ENCODE measurements at places on chromosomes 3 and 15. TPM values are rescaled to one million over a fixed set of nuclear protein-coding genes. Genes with fewer than 3 reads are reported as not detected.
A peak's percentile ranks its signal among the peaks of the same experiment; 100 is the strongest.

- DNase-seq: no peak
Measured at GRCh38 chr15:52857937-52858781, 68.0 kb upstream of the ONECUT1 start.

- no peak for DNase-seq
Measured at GRCh38 chr3:119220970-119221667, 19.6 kb downstream of the B4GALT4 start.

DNA sequence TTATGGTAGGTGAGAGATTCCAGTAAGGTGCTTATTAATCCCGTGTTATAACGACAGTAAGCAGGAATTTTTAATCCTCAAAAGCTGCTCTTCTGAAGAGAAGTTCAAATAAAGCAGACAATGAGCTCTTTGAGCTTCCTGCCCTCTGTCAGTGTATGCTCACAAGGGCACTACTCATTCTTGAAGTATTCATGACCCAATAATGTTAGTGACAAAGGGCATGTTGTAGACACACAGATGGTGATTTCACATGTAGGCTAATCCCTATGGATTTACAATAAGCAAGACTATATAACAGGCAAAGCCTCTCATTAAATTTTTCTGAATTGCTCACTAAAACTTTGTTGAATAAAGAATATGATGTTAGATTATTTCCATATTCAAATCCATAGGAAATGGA lies 578.6 kb downstream of the RSL24D1 start:
- DNase-seq: no peak

- DNase-seq: no peak
Measured at GRCh38 chr3:30657914-30658313, 51.5 kb downstream of the TGFBR2 start.

- DNase-seq: no peak
Measured at GRCh38 chr3:194057570-194058188, 78.3 kb upstream of the HES1 start.

GRCh38 chr15:90294159-90294558 lies 28.7 kb downstream of the NGRN start:
- DNase-seq: peak; percentile 55

DNA sequence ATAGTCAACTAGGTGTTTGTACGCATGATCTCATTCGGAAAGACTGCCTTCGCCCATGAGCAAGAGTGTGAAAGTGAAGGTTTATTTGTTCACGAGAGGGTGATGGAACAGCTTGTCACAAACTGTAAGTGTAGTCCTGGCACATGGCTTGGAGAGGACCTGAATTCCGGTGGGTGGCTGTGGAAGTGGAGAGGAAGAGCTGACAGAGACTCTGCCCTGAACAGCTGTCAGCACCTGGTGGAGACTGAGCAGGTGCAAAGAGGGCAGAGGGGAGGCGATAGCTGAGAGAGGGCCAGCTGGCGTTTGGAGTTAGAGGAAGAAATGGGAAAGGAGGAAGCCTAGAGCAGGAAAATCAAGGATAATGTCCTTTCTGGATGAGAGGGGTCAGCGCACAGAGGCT lies 155.7 kb downstream of the EEFSEC start:
- DNase-seq: peak; percentile 39

DNA sequence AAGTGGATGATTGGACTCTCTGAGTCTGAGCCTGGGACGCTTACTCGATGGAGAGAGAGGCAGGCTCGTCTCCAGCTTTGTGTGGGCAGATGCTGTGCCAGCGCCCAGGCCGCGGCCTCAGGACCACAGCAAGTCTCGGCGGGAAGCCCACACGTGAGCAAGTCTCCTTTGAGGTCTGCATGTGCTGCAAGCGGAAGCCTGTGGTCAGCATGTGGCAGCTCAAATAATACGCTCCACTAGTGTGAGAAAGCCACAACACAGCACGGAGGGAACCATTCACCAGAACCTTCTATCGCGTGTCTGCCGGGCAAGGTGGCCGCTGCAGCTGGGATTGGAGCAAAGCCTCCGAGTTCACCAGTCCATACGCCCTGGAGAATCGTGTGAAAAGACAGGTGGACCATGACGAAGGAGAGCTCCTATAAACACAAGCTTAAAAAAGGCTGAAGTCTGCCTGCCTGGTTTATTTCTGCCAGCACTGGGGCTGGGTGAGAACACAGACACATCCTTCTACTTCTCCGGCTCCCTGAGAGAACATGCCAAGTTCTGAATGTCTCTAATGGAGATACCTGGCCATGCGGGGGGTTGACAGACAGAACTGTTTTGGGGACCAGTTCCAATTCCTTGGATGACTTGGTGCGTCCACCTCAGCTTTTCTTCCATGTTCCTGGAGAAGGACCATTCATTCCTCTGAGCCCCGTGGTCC lies 82.0 kb upstream of the LRIG1 start:
- peak; percentile 10 for DNase-seq

GRCh38 chr3:161475905-161476304 lies 20.7 kb upstream of the OTOL1 start:
- DNase-seq: no peak

DNA sequence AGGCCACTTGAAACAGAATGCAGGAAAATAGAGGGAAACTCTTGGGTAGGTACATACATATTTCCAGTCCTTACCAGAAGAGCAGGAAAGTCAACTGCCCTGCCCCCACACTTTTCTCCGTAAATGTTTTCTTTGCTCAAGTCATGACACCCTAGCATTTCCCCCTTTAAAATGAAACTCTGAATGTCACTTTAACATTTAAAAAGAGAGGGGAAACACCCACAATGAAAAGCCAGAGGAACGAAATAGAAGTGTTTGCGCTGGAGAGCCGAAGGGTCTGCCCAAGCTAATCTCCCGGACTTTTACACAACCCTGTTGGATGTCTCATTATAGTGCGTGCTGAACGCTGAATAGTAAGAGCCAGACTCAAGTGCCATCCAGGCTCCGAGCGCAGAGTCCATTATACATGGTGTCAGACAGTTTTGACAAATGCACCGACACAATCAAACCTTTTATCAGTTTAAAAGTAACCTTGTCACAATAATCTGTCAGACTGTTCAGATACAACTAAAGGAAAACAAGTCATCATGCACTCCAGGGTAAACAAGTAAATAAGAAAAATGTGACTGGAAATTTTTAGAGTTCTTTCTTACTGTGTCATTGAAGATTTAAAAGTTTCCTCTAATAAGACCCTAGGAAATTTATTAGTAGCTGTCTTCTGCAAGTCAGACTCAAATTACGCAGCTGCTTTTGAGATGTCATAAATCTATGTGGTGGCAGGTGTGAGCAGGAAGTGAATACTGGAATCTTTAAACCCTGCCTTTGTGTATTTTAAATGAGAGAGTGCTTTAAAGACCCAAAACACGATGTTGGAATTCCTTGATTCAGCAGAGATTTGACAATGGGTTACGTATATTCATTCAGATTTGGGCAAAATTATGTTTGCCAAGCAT lies 159.8 kb downstream of the RBMS3 start:
- peak; percentile 35 for DNase-seq

DNA sequence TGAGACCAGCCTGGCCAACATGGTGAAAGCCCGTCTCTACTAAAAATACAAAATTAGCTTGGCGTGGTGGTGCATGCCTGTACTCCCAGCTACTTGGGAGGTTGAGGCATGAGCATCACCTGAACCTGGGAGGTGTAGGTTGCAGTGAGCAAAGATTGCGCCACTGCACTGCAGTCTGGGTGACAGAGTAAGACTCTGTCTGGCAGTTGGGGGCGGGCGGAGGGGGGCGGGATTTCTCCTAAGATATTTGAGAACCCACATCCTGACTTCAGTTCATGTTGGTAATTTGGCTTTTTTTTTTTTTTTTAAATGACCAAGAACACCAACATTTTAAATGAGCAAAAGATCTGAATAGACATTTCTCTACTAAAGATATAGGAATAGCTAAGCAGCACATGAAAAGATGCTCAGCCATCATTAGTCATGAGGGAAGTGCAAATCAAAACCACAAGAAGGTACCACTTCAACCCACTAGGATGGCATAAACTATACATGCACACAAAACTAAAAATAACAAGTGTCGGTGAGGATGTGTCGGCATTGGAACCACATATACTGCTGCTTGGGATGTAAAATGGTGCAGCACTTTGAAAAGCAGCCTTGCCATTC lies 75.6 kb upstream of the LMOD3 start:
- no peak for DNase-seq

- DNase-seq: peak; percentile 47
Measured at GRCh38 chr3:128551867-128552266, 58.9 kb upstream of the GATA2 start.

- DNase-seq: no peak
Measured at GRCh38 chr3:118097226-118097625, 937.4 kb downstream of the IGSF11 start.

GRCh38 chr15:39585871-39586301 lies 5.0 kb downstream of the THBS1 start:
- DNase-seq: no peak

DNA sequence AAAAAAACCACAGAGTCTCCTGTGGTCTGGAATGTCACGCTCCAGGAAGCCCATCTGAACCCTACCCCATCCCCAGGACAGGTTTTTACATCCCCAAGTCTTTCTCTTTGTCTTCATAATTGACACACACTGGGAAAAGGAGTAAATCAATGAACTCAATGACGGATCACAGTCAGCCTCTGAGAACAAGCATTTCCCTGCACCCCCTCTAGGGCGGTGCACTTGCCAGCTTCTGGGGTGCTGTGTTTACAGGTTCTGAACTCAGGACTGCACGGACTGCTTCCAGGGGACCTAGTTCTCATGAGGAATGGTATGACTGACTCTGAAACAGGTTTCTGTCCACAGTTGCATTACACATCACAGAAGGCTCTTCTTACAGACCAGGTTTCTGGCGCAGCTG lies 81.1 kb downstream of the NUP210 start:
- DNase-seq: no peak

DNA sequence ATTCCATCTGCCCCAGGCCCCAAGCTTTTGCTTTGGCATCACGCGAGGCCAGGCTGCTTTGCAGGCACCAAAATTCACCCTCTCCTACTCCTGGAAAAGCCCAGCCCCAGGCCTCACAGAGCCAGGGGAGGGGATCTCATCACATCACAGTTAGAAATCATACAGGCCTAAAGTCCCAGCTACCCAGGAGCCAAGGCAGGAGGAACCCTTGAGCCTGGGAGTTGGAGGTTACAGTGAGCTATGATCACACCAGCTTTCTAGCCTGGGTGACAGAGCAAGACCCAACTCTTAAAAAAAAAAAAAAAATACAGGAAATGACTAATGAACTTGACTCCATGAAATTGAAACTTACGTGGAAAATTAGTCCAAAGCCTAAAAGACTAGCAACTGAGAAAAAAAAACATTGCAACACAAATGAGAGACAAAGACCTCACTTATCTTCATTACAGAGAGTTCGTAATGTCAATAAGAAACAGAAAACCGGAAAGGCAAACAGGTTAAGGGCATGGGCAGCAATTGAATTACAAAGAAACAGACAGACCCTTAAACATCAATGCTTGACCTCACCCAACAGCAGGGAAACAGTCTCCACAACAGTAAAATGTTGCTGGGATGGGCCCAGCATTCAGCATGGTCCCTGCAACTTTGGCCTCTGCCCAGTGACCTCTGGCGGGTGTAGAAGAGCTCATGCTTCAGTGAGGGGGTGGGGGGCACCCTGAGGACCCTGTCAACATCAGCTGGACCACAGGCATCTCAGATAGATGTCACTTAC lies 151.5 kb downstream of the LRRK1 start:
- no peak for DNase-seq

GRCh38 chr3:188209740-188210139 lies 55.8 kb downstream of the LPP start:
- no peak for DNase-seq

DNA sequence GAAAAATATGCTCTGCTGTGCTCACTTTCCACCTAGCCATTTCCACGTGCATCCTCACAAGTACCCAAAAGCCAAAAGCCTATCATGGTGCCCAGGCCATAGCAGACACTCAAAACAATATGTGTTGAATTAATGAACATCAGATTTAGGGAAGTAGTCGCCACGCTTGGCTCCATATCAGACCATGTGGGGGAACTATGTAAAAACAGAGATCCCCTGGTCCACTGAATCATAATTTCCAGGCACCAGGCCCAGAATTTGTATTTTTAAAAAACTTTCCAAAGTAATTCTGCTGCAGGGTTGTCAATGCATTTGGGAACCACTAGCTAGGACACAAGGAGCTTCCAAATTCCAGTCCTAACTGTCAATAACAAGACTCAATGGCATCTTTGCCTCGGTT lies 77.3 kb downstream of the CNTN3 start:
- DNase-seq: no peak

GRCh38 chr15:72511536-72511935 lies 37.4 kb downstream of the ARIH1 start:
- no peak for DNase-seq

- no peak for DNase-seq
Measured at GRCh38 chr3:126999383-126999782, 16.5 kb downstream of the PLXNA1 start.

DNA sequence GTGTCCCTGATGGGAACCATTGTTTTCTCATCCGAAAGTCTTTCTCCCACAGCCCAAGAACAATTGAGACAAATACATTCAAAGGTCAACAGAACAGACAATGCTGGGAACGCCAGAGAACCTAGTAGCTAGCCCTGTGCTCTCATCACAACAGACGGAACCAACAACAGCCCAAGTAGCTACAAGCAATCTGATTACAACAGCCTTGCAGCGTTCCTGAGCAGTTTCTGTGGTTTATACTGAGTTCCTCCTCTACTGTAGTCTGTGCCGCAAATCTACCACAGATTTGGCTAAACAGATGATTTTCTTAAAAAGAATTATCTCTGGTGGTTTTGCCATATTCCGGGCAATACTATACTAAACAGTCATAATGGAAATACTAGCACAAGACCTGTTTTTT lies 435.6 kb downstream of the MECOM start:
- DNase-seq: no peak

- DNase-seq: no peak
Measured at GRCh38 chr15:98043160-98044014, 82.9 kb downstream of the ARRDC4 start.

GRCh38 chr3:111534701-111535100 lies 7.3 kb upstream of the CD96 start:
- no peak for DNase-seq

Gene ADAMTSL3
- total RNA-seq: 23.4 TPM

Gene MYEF2
- total RNA-seq: 46.3 TPM

Gene C2CD4A
- 5.3 TPM for total RNA-seq

Gene TNNC1
- total RNA-seq: 2.2 TPM

Gene KLHDC8B
- 23.4 TPM for total RNA-seq

Gene MASP1
- 4.8 TPM for total RNA-seq

Gene UQCC5
- total RNA-seq: 26.8 TPM

Gene C3orf80
- total RNA-seq: 0.63 TPM

Gene WDR5B
- total RNA-seq: 8.8 TPM

Gene TLR9
- total RNA-seq: 0.94 TPM

Gene SUMF1
- 50.1 TPM for total RNA-seq

Gene C15orf62
- total RNA-seq: 1.4 TPM

Gene AADACL2
- total RNA-seq: not detected

Gene CLDN1
- 86.0 TPM for total RNA-seq

Gene CAMP
- total RNA-seq: not detected

Gene CTXN2
- 0.06 TPM for total RNA-seq

Measured in kidney (tissue), 22 donors.